GM23248 (cell line): ENCODE measurements at places on chromosomes 3 and 15.

DNA sequence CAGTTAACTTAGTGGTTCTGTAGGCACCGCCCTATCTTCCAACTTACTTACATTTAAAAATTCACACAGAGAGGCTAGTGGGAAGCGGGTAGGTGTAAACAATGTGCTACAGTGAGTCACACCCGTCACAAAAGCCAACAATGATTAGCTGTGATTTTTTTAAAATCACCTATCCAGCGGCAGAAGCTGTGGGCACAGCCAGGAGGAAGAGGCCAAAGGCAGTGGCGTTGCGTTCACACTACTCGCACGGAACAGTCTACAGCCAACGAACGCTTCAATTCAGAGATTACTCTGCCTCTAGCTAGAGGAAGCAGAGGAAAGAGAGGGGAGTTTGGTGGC, 2.5 kb upstream of the NLGN1 start:
- DNase-seq = no peak

DNA sequence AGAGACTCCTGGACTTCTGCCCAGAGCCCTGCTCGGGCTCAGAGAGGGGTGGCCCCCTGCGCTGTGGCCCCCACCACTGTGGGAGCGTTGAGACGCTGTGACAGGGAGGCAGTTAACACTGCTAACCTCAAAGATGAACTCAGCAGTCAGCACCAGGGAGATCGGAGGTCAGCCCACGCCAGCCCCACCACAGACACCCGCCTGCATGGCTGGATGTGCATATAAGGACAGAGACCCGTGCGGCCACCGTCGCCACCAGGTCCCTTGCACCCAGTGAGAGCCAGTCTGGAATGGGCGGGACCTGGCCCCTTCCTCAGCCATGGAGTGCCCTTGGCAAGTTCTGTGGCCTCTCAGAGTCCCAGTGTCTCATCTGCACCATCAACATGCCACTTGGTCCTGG, 48.5 kb upstream of the FURIN start:
- DNase-seq = no peak

GRCh38 chr3:189567322-189567721, 63.9 kb upstream of the TP63 start:
- no peak for DNase-seq

GRCh38 chr3:145450018-145450682, 710.8 kb downstream of the PLOD2 start:
- DNase-seq = no peak

GRCh38 chr3:64674591-64675076, 13.2 kb downstream of the ADAMTS9 start:
- DNase-seq = peak; percentile 65

DNA sequence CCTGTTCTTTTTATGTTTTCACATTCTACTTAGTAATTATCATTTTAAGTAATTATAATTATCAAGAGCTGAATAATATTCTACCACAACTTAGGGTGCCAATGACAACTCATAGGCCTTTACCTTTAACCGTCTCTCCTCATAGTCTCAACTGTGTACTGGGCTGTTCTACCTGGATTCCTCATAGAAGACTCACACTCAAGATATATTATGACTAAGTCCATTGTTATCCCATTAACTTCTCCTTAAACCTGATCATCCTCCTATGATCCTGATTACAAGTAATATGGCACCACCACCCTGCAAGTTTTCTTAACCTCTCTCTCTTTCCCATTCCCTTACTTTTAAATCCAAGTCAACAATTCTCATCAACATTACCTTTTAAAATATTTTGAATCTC, 285.9 kb upstream of the VEPH1 start:
- no peak for DNase-seq

- DNase-seq = no peak
Measured at GRCh38 chr15:63362885-63363284, 18.8 kb downstream of the CA12 start.

DNA sequence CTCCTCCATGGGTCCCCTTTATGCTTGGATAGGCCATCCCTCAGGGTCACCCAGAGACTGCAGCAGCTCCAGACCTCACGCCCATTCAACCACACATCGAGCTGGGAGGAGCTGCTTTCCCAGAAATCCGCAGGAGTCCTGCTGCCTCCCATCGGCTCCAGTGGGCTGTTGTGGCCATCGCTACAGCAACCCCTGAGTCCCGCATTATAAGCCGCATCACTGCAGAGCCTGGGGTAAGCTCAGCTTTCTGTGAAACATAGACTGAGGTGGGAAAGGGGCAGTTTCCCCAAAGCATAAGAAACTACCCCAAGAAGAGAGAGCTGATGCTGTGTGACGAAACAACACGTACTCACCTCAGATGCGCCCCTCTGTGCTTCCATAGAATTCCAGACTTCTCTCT, 35.7 kb downstream of the MRPL46 start:
- no peak for DNase-seq

GRCh38 chr15:25686780-25687179, 176.3 kb downstream of the ATP10A start:
- no peak for DNase-seq
